ENCODE measurements at places on chromosomes 7 and 10.

DNA sequence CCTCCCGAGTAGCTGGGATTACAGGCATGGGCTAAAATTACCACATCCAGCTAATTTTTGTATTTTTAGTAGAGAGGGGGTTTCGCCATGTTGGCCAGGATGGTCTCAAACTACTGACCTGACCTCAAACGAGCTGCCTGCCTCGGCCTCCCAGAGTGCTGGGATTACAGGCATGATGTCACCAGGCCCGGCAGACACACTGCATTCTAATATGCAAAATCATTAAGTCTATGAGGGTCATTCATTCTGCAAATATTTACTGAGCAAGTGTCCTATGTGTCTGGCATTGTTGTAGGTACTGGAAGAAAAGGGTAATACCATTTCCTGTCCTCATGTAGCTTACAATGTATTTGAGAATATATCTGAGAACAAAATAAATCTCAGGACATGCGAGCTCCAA is 2.7 kb downstream of the PUS7 start:
- no peak for DNase-seq

DNA sequence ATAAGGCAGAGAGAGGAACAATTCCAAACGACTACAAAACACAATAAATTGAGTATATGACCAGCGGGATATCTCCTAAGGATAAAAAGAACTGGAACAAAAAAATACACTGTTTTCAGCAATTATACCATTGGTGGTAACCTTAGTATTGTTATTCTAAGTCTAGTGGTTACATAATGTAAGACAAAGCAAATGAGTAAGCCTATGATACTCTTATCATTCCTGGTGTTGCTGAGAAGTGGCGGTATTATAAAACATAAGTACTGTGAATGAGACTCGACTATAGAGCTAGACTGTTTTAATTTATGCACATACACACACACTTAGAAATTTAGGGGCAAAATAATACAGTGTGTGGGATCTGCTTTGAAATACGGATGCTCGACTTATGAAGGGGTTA is 107.7 kb downstream of the NRBF2 start:
- no peak for DNase-seq

DNA sequence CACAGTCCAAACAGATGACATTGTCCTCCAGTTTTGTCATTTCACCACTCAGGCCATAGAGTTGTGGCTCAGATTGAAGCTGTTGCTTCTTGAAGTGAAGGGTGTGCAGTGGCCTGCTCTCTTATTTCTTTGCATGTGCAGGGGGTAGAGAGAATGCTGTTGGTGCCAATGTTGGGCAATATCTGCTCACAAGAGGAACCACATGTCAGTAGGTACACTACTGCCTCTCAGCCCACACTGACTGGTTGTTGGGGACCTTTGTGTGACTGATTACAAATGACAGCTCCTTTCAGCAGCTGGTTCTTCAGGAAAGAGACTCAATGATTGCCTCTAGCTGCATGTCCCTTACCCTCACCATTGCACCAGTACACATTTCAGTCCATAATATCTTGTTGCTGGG is 21.9 kb upstream of the SFTPA1 start:
- DNase-seq: no peak

DNA sequence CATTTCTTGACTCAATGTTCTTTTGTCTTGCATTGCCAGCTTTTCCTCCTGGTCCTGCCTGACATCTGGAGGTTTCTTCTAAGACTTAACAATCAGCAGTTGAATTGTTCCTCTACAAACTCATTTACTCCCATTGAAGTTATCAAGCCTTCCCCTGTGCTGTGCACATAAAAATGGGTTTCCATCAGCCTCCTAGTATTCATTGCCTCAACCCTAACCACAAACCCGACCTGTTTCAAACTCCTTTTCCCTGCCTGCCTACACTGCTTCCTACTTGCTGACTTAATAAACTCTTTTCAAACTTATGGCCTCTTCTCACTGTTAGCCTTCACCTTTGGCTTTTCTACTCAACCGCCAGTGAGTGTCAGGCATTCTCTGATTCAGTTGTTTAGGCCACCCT is 9.4 kb upstream of the CDK6 start:
- DNase-seq: no peak

DNA sequence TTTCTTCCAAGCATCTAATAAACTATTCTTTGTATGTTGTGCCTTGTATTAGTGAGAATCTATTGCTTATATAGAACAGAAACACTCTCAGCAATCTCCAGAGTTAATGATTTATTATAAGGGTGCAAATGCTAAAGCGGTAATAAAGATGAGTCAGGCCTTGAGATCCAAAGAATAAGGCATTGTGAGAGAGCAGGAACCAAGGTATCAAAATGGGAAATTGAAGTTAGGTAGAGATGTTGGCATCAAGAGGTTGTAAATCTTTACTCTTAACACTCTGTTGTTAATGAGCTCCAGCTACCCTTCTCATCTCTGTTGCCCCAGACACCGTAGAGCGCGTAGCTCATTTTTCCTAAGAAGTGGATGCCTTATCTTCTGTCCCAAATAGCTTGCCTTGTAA is 375.2 kb downstream of the ARL4A start:
- DNase-seq: no peak

- DNase-seq: no peak
Observed at GRCh38 chr10:29969255-29970011, 90.0 kb downstream of the JCAD start.

DNA sequence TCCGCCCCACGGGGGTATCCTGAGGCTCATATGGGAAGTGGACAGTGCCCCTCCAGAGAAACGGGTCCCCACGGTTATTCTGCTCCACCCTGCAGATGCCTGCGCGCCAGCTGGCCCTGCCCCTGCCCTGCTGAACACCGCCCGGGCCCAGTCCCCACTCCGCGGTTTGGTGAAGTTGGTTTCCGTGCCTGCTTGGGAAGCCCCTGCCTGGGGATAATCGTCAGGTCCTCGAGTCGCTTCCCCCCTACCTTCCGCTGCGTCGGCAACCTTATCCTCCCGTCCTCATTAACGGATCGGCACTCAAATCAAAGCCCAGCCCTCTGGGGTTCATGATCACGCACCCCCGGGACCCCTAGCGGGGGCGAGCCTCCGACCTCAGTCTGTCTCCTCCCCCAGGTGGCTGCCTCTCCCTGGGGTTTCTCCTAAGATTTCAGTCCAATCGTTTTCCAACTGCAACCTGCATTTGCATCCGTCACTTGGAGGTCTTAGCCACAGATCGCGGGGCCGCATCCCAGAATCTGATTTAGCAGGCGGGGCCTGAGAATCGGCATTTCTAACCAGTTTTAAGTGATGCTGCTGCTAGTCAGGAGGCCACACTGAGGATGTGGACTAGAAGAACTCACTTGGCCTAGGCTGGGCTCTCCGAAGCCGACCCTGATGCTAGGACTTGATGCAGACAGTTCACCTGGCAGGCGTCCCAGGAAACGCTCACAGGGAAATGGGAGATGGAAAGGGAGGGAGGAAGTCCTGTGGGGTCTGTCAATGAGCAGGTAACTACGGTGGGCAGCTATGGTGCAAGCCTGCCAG is 27.6 kb downstream of the WDR86 start:
- no peak for DNase-seq

- DNase-seq: no peak
Observed at GRCh38 chr10:18446205-18446604, 205.2 kb downstream of the NSUN6 start.

DNA sequence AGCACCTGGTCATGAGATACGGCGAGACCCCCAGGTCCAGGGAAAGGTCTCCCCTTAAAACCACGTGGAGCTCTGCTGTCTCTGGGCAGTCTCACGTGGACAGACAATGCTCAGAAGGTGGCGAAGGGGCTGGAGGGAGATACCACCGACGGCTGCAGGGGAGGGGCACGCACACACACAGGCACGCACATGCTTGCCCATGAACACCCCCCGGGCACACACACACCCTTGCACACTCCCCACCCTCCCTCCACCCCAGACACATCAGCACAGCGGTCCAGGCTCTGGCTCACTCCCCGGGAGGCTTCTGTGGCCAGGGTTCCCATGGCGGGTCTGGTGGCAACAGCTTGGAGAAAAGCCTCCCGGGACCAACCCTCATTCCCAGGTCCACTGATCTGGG is 52.4 kb upstream of the TNRC18 start:
- DNase-seq: no peak

DNA sequence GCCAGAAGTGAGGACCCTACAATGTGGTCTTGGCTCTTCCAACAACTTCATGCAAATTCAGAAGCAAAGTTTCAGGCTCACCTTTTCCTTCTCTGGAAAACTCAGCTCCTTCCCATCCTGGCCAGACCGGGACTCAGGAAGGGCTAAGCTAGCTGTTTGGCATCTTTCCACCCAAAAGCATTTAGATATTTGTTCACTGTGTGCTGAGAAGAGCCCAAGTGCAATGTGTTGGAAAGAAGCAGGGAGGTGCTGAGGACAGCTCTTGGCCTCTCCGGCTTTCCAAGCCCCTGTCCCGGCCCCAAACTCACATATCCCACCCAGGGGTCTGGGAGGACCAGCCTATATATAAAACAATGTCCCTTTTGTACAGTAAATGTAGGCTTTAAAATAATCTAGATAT is 44.5 kb downstream of the MKI67 start:
- no peak for DNase-seq

DNA sequence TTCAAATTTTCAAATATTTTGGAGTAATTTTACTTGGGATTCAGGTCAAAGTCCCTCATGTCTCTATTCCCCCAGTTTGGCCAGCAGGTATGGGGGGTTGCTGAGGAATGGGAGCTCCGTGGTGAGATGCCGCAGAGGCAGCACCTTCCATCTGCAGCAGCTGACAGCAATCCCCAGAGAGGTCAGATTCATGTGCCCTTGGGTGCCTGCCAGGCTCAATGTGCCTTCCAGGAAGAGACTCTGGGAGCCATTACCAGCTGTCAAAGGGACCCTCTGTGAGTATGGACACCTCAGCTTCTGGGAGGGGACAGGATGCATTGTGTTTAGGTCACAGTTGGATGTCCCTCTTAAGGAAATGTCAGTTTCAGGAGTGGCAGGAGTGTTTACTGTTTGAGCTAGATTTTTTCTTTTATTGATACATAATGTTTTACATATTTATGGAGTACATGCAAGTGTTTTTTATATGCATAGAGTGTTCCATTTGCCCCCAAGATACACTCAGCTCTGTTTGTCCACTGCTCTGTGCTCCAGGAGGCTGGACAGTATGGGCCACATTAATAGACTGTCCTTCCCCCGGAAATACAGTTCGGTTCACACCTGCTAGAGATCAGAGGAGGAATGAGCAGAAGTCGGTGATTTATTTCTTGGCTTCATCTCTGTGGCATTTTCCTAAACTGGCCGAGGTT is 75.3 kb upstream of the GRB10 start:
- peak; percentile 58 for DNase-seq

- peak; percentile 89 for DNase-seq
Observed at GRCh38 chr7:79453558-79454360, at the start of gene MAGI2. Gene MAGI2, minus strand, starts transcription at chr7:79453667. Its CDS starts 347 bp downstream, at chr7:79453320.

- DNase-seq: no peak
Observed at GRCh38 chr10:105952153-105952552, 1212.4 kb downstream of the SORCS1 start.

DNA sequence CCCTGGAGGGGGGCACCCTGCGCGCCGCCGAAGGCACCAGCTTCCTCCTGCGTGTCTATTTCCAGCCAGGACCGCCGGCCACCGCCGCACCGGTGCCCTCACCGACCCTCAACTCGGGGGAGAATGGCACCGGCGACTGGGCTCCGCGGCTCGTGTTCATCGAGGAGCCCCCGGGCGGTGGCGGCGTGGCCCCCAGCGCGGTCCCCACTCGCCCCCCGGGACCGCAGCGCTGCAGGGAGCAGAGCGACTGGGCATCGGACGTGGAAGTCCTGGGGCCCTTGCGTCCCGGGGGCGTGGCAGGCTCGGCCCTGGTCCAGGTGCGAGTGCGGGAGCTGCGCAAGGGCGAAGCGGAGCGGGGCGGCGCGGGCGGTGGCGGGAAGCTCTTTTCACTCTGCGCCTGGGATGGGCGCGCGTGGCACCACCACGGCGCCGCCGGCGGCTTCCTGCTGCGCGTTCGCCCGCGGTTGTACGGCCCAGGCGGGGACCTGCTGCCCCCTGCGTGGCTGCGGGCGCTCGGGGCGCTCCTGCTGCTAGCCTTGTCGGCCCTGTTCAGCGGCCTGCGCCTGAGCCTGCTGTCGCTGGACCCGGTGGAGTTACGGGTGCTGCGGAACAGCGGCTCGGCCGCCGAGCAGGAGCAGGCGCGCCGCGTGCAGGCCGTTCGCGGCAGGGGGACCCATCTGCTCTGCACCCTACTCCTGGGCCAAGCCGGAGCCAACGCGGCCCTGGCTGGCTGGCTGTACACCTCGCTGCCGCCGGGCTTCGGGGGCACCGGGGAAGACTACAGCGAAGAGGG is 594 bp downstream of the CNNM1 start:
- DNase-seq: no peak

DNA sequence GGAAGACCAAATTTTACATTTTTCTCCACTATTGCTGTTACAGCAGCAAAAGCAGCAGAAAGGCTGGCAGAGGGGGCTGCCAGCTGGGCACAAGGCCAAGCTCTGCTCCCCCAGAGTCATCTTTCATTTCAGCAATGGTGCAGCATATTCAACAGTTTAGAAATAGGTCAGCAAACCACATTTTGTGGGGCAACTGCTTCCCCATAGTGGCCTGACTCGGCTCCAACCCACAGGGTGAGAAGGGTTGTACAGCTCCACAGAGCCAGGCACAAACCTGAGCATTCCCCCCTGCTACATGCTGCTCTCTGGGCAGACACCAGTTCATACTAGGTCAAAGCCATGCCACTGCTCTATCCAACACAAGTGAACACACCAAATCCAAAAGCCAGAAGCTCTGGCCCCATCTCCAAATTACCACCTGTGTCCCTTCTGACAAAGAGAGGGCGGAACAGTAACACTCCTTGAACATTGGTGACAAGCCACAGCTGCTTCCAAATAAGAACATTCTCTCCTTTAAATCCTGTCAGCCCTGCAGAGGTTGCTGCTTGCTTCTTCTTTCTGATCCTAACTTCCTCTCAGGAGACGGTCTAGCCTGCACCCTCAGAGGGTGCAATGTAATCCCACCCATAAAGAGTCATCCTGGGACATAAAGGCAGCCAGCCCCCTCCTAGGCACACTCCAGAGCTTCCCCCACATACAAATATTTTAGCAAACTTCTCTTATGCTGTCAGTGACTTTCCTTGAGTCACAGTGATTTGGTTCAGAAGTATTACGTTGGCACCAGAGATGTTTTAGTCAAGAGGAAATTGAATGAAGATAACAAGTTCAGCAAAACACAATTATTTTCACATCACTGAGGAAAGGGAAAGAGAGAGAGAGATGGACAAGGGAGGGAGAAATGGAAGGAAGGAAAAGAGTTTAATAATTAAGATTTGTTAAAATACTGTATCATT is 39.0 kb upstream of the SLIT1 start:
- no peak for DNase-seq

- no peak for DNase-seq
Observed at GRCh38 chr7:106766551-106766950, 98.5 kb upstream of the PIK3CG start.

GRCh38 chr10:52187521-52188258 is 126.4 kb upstream of the DKK1 start:
- DNase-seq: no peak

Data from heart left ventricle (tissue), 16 donors.